A549 treated with CpdA at 1 μM for 4 hours (cell line): ENCODE measurements at places on chromosomes 6 and 20. TPM values are rescaled to one million over a fixed set of nuclear protein-coding genes. Genes with fewer than 3 reads are reported as not detected.

POM121L2 gene
- total RNA-seq, result not detected in 5 replicates

KCNK15 gene
- total RNA-seq, result 0.51 to 0.89 TPM (median 0.62 TPM) in 5 replicates

TFAP2A gene
- 16.6 to 20.6 TPM (median 18.3 TPM) in 5 replicates for total RNA-seq

SAMD5 gene
- total RNA-seq, result 0.62 to 0.94 TPM (median 0.76 TPM) in 5 replicates

MYO6 gene
- 7.4 to 9.2 TPM (median 8.3 TPM) in 5 replicates for total RNA-seq

SMLR1 gene
- not detected in 5 replicates for total RNA-seq

SLC22A3 gene
- 33.6 to 41.1 TPM (median 38.2 TPM) in 5 replicates for total RNA-seq
